ENCODE measurements at places on chromosomes 3 and 15.

DNA sequence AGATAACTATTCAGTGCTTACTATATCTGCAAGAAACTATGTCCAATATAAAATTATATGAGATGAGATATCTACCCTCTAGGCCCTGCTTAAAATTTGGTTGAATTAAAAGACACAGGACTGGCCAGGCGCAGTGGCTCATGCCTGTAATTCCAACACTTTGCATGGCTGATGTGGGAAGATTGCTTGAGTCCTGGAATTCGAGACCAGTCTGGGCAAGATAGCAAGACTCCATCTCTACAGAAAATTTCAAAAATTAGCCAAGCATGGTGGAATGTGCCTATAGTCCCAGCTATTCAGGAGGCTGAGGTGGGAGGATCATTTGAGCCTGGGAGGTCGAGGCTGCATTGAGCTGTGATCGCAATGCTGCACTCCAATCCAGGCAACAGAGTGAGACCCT, 303.7 kb upstream of the UBE2E2 start:
- no peak for DNase-seq

DNA sequence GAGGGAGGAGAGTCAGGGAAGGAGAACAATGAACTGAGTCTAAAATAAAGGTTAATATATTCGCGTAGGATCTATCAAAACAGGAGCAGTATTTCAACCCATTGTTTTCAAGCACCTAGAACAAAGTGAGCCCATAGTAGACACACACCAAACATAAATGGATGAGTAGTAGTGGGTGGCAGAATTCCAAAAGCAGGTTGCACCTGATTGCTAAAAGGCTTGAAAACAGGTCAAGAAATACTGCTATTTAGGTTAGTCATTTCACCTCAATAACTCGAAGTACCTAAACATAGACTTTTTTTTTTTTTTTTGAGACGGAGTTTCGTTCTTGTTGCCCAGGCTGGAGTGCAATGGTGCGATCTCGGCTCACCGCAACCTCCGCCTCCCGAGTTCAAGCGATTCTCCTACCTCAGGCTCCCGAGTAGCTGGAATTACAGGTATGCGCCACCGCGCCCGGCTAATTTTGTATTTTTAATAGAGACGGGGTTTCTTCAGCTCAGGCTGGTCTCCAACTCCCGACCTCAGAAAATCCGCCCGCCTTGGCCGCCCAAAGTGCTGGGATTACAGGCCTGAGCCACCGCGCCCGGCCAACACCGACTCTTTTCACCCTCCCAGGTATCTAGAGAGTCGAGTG, 855 bp upstream of the ABHD5 start:
- DNase-seq: no peak

- no peak for DNase-seq
Observed at GRCh38 chr3:183917776-183918175, 33.1 kb upstream of the PARL start.

DNA sequence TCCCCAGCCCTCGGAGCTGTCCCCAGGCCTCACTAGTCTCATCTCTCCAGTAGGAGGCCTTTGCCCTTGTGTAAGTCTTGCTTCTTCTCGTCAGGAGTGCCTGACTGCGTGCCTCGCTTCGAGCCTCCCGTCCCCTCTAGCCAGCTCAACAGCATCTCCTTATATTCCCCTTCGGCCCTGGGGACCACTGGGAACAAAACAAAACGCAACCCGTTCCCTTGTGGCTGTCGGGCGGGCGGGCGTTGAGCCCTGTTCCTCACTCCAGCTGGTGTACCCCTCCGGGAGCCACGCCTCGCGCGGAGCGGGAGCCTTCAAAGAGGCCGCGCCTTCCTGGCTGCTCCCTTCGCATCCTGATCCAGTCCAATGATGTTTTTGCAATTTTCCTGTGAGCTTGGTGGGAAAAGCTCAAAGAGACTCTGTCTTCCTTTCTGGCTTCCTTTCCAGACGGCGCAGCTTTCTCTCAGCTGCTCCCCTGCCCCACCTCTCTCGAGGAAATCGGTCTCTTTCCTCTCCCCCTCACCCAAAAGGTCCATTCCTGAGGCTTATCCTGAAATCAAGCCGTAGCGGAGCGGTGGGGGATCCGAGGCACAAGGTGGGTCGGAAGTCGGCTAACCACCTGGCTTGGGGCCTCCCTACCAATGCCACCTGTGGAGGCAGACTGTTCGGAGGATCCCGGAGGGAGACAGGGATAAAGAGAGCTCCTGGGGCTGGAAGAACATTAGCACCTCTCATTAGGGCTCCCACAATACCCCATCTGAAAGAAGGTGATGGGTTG, 33.4 kb upstream of the SRP14 start:
- peak; percentile 56 for DNase-seq

DNA sequence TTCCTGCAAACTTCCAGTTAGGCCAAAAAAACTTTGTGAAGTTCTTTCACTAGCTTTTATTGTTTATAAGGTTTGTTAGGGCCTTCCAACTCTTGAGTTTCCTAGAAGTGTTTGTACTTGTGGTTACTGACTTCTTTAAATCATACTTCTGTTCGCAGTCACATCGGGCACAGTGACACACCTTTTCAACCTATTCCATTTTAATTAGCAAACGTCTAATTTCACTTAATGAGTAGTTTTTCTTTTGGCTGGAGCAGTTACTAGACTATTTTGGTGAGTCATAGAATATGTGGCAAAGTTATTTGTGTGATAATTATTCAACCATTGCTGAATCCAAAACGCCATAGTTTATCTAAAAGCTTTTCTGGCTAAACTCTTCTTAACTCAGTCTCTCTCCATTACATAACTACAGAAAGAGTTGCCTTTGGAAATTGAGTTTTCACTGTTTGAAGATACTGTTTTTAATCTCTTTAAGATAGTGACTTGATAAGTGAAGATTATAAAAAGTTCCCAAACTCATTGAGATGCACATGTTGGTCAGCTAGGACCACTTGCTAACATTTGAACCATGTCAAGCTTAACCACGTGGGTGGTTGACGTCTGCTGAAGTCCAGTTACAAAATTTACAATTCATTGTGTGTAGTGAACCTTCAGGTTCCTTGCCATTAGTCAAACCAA, 21.5 kb downstream of the CNOT10 start:
- DNase-seq: no peak

GRCh38 chr3:173826901-173827609, 429.5 kb downstream of the NLGN1 start:
- DNase-seq: no peak

GRCh38 chr15:68681836-68682235, 103.0 kb downstream of the CORO2B start:
- no peak for DNase-seq

DNA sequence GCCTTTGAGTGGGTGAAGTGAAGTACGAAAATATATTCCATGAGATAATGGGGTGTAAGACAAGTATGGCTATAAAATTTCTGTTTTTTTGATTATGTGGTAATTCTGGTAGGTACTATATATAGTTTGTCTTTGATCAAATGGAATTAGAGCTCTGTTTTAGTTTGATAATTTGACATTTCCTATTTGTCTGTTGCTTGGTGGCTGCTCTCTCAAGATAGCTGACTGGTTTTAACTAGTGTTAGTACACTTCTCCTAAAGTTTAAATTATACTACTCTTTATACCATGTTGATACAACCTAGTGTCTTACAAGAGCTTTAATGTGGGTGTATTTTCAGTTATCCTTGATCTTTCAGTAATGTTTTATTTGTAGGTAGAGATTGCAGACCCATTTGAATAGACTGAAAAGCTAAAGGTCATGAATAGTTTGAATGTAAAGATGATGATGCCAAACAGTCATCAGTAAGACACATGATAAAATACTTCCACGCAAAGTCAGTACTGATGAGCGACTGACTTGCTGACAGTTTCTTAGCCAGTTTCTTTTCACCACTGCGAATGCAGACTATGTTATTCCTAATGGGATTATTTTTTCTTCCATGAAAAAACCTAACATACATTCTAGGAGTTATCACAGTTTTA, 15.2 kb downstream of the SACM1L start:
- DNase-seq: no peak

DNA sequence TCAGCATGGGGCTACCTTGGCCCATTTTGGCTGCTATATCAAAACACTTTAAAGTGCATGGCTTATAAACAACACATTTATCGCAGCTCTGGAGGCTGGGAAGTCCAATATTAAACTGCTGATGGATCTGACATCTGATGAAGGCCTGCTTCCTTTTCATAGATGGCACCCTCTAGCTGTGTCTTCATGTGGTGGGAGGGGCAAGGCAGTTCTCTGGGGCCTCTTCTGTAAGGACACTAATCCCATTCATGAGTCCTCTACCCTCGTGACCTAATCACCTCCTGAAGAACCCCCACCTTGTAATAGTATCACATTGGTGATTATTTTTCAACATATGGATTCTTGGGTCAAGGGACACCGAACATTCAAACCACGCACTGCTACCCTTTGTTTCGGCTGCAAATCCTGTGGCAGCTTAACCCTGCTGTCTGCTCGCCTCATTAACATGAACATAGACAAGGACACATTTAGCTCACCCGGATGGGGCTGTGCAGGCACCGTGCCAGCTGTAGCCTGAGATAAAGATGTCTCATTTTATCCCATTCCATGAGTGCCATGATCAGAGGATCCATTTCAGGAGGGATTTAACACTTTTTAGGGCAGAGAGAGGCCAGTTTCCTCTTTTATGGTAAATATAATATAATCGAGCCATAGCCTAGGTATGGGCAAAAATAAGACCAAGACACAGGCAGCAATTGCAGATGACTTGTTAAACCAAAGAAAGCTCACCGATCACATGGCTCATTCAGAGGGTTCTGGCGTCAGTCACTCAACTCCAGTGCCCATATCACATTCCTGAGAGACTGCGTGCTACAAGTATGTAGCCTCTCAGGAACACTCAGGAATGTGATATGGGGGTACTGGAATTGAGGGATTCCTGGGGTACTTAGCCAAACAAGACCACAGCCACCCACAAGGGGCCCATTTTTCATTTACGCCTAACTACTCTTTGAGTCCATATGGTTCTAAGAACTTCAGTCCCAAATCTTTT, 251.1 kb upstream of the ST8SIA2 start:
- peak; percentile 44 for DNase-seq

DNA sequence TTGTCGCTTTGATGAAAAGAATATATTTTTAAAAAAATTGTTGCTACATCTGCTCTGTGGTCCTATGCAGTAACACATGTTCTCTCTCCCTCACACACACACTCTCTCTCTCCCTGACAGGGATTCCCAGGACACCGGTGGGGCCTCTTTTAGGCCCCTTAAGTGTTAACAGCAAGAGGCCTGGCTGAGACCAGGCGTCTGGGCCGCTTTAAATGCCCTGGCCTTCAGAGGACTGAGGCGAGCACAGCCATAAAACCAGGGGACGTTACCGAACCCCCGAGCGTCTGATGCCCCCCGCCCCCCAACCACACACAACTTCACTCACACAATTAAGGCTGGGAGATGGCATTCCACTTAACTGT, 1.7 kb downstream of the BNC1 start:
- DNase-seq: peak; percentile 56

DNA sequence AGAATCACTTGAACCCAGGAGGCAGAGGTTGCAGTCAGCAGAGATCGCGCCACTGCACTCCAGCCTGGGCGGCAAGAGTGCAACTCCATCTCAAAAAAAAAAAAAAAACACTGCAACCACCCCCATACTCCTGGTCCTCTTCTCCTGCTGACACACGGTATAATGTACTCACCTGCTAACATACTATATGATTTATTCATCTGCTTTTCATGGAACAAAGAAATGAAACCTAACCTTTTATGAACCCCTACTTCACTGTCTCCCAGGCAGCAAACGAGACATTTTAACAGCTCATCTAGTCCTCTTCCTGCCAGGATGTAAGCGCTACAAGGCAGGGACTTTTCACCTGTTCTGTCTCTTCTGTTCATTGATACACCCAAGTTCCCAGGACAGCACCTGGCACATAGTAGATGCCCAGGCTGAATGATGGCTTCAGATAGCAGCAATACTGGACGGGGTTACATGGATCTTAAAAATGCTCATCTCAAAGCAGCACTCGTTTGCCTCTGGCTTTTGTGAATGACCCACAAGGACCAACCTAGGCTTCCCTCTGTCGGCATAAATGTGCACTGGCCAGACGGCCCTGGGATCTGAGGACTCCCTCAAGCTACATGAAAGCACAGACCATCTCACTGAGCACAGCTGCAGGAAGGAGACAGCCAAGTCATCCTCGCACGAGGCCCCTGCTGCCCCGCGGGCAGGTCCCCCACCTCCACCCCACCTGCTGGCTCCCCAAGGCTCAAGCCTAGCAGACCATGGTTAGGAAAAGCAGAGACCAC, 20.3 kb downstream of the XXYLT1 start:
- DNase-seq: peak; percentile 79

- no peak for DNase-seq
Observed at GRCh38 chr15:68683026-68683425, 104.2 kb downstream of the CORO2B start.

DNA sequence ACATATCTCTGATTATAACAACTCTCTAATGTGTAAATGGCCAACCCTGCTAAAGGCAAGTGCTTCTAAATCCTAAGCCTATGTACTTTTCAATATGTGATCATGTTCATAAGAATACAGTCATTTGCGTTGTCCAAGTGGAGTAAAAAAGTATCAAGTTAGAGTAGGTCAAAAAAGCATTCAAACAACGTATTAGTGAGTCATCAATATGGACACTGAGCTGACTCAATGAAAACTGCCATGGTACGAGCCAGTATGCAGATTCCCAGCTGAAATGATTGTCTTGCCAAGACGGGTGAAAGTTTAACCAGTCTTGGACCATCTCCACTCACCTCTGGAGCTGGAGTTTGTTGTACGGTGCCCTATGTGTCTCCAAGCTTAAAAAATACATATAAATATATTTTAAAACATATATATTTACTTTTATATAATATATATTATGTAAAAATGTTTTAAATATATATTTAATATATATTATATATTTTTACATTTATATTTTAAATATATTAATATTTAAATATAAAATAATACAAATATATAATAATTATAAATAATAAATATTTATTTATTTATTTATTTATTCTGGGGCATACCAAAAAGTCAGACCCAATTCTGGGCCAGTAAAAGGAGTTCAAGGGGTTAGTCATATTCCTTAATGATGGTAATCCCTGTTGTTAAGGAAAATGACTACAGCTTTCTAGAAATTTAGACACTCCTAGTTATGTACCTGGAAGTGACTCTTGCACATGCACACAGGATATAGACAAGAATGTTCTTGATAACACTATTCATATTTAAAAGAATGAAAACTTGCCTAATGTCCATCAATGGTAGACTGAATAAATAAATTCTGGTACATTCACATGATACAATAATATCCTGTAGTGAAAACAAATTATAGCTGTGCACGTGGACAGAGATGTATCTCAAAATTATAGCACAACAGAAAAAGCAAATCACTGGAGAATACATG, 27.2 kb downstream of the PLSCR4 start:
- DNase-seq: no peak

DNA sequence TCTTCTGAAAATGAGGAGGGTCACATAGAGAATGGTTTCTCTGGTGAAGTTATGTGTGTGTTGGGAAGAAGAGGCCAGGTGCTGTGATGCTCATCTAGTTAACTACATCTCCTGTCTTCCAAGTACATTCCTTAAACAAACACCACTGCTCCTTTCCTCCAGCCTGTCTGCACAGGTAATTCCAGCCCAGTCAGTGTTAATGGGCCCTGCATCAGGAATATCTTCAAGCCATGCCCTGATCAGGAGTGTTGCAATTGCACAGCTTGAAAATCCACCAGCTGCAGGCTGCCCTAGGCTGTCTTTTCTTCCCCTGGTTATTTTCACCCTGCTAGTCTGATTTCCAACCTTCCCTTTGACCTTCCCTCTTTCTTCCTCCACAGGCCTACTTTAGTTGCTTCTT, 41.9 kb upstream of the LMOD3 start:
- no peak for DNase-seq

GRCh38 chr3:157746391-157746790, 243.2 kb upstream of the VEPH1 start:
- DNase-seq: no peak

GRCh38 chr3:34263101-34263621, 464.7 kb downstream of the PDCD6IP start:
- peak; percentile 64 for DNase-seq

Data from tongue (tissue), 3 donors.